ENCODE measurements at places on chromosomes 12 and 14.

GRCh38 chr14:102593825-102594137 is 1.3 kb downstream of the RCOR1 start:
- no peak for DNase-seq

GRCh38 chr14:57266065-57266464 is 2.6 kb downstream of the EXOC5 start:
- no peak for DNase-seq

GRCh38 chr12:6563448-6564050 is 4.5 kb downstream of the NOP2 start:
- DNase-seq = no peak

DNA sequence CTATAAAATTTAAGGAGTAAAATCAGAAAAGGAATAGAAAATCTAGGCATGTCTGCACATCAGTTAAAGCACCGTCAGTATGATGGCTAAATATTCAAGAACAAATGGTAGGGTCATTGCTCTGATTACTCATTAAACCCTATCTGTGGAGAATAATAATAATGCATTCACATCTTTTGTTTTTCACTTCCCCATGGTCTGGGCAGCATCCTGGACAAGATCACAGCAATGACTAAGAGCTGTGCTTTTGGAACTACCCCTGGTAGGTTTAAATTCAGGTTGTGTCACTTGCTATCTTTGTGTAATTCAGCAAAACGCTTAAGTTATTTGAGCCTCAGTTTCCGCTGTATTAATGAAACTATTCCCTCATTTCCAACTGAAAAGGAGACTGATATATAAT is 33.1 kb downstream of the C12orf42 start:
- DNase-seq = no peak

DNA sequence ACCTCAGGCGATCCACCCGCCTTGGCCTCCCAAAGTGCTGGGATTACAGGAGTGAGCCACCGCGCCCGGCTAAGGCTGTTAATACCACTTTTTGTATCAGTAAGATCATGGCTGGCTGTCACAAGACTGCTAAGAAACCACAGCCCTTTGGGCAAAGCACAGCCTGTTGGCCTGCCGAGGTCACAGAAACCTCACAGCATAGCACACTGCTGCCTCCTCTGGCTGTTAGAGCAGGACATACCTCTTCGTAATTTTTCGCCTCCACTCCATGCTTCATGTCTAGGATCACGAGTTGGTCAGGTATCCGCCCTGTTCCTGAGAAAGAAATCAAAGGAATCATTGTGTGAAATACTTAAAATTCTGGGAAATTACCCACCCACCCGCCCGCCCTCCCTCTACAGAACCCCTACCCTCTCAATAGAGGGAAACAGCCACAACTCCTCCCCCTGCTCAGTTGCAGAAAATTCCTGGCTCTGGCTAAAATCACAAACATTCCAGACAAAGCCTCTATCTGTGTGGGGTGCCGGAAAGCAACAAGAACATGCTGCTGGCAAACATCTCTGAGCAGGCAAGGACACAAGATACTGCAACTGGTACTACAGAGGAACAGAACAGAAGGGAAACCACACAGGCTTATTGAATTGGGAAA is 20.7 kb upstream of the NEK9 start:
- no peak for DNase-seq

All from activated gamma-delta T cell (primary cell).